Non-pigmented ciliary epithelial cell (primary cell): ENCODE measurements at places on chromosomes 12 and 14.

DNA sequence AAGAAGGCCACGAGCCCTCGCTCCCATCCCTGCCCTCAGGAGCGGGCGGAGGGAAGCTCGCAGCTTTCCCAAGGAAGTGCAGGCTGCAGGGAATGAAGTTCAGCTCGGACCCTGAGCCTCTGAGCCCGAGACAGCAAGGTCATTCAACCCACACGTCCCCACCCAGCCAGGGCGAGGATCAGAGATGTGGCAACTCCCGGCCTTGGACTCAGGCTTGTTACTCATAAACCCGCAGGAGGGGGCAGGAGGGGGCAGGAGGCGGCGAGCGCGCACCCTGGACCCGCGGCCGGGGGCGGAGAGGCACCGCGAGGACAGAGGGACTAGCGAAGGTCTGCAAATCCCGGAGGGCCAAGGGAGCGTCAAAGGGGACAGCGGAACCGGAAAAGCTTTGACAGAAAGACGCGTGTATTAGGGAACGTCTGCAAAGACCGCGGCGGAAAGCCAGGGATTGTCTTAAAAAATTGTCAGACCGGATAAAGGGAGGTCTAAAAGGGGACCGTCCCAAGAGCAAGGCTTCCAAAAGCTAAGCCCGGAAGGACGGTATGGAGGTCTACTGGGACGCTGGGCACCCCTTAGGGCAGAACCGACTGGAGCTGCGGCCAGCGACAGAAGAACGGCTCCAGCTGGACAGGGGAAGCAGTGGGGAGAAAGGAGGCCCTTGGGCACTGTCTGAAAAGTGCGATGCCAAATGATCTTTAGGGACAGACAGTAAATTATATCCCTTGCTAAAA lies 611 bp upstream of the DCAF11 start:
- peak; percentile 73 for DNase-seq

- DNase-seq = no peak
Observed at GRCh38 chr12:132632521-132633228, 14.1 kb downstream of the P2RX2 start.

DNA sequence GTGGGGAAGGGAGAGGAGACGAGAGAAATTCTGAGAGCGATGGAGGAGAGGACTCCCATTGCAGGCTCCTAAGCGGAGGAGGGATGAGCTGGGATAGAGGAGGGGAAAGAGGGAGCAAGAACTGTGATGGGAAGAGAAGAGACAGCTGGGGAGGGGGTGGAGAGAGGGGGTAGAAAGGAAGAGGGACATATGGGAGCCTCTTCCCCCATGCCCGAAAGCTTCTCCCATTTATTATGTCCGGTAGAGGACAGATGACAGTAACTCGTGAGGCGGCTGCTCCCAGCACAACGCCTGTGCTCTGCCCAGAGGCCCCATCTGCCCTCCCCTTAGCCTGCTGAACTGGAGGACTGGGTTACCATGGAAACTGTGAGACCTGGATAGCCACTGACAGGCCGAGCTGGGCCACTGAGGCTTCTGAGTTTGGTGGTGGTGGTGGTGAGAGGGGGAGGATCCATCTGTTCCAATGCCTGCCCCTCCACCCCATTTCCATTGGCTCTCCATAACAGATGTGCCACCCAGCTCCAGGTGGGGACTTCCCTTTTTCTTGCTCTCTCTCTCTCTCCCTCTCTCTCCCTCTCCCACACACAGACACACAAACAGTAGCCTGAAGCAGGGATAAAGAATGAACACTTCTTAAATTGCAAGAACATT lies 8.3 kb downstream of the CPNE6 start:
- DNase-seq = no peak

GRCh38 chr12:1533602-1534304 lies 60.6 kb downstream of the FBXL14 start:
- peak; percentile 41 for DNase-seq

DNA sequence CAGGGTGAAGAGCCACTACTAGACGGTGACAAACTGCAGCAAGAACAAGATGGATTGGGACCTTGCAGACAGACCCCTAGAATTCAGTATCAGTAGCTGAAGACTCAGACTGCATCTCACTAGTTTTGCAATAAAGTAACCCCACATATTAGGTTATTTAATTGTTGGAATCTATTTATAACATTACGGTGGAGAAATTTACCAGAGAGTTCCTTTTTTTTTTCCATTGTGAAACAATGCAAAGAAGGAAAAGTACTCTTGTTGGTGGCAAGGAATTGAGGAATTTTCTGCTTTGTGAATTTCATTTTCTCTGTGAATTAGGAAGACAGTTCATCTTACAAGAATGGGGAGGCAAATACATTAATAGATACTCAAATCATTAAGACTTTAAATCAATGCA lies 185.7 kb upstream of the PPFIA2 start:
- DNase-seq = no peak

DNA sequence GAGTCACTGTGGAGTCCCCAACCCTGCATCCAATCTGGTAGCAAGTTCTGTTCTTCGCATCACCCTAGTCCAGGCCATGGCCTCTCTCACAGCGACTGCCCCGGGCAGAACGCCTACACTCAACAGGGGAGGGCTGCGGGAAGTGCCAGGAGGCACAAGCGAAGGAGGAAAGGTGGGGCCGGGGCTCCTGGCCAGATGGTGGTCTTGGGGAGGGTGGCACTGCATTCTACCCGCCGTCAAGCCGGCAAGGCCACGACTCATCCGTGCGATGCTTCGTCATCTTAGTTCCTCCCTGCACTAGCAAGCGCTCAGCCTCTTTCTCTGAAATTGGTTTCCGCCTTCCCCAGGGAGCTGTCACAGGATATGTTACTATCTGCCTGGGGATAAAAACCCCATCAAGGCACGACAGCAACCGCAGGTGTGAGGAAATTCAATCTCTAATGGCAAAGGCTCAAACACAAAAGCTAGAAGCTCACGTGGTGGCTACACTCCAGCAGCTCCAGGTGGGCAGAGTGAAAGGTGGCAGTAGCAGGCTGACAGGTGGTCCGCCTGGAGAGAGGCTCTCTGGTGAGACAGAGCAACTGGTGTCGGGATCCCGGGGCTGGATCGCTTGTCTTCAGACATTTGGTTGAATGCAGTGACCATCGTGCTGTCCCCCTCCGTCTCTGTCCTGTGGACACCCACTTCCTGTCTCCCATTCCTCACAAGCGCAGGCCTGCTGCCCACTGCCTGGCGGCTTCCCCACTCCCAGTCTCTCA lies 34.1 kb downstream of the ACADS start:
- DNase-seq = no peak

GRCh38 chr12:107178776-107179175 lies 85.4 kb upstream of the CRY1 start:
- DNase-seq = no peak

DNA sequence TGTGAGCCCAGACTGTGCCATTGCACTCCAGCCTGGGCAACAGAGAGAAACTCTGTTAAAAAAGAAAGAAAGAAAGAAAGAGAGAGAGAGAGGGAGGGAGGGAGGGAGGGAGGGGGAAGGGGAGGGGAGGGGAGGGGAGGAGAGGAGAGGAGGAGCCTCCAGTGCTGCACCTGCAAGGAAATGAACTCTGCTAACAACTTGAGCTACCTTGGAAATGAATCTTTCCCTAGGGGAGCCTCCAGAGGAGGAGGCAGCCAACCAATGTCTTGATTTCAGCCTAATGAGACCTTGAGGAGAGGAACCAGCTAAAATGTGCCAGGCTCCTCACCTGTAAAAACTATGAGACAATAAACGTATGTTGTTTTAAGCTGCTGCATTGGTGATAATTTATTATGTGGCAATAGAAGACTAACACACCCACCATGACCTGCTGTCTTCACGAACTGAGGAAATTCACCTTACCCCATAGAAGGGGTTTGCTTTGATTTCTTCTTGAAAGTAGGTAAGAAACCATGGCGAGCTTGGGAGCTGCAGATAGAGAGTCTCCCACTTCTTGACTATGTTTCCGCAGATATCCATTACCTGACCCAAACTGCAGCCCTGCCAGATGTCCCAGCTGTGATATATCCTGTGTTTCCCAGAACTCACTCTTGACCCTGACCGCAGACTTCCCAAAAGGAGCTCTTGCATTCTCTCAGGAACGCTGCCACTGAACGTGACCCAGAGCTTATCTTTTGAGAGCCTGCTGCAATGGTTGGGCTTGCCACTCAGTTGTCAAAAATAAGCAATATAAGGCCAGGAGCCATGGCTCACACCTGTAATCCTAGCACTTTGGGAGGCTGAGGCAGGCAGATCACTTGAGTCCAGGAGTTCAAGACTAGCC lies 31.5 kb upstream of the TMPO start:
- DNase-seq = no peak

GRCh38 chr14:77039285-77040058 lies 11.0 kb upstream of the IRF2BPL start:
- no peak for DNase-seq

DNA sequence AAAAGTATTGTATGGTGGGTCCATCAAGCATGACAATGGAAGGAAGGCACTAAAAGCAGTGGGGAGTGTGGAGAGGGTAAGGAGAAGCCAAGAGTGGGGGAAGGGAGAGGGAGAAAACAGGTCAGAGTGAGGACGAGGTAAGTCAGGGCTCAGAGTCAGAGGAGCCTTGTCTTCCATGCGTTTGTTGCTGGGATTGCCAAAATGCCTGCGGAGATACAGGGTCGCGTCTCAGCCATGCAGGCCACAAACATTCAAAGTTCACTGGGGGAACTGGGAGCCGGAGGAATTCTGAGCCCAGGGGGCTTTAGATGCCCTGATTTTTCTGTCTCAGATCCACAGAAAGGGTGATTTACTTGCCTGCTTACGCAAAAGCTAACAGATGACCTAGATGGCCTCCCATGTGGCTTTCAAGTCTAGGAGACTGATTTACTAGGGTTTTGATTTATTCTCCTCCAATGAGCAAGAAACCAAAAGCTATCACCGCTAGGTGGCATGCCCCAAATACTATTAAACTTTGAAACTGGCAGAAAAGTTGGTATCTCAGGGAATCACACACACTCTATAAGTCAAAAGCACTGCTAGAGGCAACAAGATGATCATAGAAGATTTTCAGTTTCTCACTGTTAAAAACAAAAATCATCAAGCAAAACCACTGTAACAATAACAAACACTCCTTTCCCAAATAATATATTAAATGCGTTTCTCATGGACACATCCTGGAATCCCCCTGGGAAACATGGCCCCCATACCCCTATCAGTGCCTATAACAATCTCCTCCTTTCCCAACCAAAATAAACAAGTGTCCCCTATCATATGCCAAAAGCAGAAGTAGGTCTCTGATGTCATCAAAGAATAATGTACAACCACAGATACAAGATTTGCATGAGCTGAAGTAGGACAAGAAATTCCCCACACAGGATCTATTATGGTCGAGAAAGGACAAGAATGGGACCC lies 26.6 kb upstream of the MDM1 start:
- DNase-seq = peak; percentile 53

DNA sequence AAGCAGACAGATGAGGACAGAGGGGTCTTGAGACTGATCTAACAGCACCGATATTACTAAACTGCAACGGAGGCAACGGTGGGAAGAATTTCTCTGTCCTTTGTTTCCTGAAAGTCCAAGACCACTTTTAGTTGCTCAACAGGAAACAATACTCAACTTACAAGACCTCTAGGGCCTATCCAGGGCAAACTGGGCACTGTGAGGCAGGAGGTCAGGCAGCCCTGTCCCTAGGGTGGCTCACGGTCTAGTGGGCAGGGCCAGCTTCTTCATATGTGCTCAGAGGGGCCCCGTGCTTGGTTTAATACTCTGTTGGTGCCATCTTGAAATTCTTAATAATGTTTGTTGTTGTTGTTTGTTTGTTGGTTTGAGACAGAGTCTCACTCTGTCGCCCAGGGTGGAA lies 14.2 kb downstream of the SSH1 start:
- DNase-seq = no peak

DNA sequence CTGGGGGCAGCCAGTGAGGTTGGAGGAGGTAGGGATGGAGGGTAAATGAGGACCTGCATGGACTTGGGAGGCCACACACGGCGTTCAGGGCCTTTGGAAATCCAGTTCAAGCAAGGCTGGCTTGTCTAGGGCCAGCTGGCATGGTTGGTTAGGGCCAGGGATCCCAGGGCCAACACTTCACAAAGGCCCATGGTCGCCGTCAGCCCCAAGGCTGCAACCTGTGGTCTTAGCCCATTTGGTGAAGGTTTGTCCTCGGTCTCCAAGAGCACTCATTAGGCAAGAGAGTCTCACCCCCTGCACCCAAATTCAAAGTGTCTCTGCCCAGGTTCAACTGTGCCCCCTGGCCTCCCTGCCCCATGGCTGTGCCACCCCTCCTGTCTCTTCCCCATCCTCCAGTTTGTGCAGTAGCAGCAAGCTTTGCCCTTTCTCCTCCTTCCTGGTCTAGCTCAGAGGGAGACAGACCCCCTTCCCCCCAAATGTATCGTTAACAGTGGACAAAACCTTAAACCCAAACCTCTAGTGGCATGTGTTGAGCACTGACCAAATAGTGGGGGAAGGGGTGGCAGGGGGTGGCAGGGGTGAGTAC lies 94.1 kb downstream of the NINJ2 start:
- DNase-seq = no peak

GRCh38 chr14:82776958-82777357 lies 1243.3 kb upstream of the SEL1L start:
- DNase-seq = no peak

GRCh38 chr14:26414103-26414502 lies 183.7 kb downstream of the NOVA1 start:
- no peak for DNase-seq

DNA sequence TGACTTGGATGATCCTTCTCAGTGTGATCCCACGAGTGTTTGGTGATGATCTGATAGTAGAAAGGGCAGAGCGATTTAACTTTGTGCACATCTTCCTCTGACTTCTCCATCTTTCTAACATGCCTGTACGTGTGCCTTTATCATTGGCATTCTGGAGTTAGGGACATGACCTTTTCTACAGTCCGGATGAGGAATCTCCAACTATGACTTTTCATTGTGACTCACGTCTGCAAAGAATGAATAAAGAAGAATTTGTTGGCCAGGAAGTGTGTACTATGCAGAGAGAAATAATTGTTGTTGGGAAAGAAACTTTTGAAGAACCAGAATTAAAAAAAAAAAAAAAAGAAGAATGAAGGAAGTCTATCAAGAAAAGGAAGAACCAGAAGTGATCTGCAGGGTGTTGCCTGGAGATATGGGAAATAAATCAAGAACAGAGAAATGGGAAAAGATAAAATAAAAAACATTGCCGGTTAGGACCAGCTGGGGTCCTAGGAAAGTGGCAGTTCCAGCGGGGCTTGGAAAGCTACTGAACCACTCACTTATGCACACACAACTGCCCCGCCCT lies 25.3 kb downstream of the PPFIBP1 start:
- DNase-seq = peak; percentile 73

GRCh38 chr14:36944307-36945010 lies 227.9 kb downstream of the SLC25A21 start:
- DNase-seq = no peak

- no peak for DNase-seq
Observed at GRCh38 chr14:76268047-76268431, 107.9 kb upstream of the ESRRB start.
